ENCODE measurements at places on chromosomes 2 and 18.

DNA sequence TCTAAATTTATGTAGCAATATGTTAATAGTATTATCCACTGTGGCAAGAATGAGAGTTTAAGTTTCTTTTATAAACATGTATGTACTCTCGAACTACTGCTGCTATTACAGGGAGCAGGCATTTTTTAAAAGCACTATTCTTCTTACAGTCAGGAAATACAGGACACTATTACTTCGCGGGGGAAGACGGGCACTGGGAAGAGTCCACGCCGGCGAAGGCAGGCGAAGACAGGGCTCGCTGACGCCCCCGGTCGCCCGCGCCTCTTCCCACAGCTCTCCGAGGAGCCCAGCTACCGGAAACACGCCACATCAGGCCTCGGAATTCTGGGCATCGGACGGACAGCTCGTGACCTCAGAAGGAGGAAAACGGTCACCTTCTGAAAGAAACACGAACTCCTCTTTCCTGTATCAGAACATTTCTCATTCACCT is 90.2 kb downstream of the FAM161A start:
- DNase-seq = no peak
- peak overlapping the region; percentile 96 for H3K27ac ChIP-seq
- H3K4me1 ChIP-seq = peaks cover 15% of the 10 kb centered on the region
- peaks cover 14% of the 10 kb centered on the region for H3K27me3 ChIP-seq

DNA sequence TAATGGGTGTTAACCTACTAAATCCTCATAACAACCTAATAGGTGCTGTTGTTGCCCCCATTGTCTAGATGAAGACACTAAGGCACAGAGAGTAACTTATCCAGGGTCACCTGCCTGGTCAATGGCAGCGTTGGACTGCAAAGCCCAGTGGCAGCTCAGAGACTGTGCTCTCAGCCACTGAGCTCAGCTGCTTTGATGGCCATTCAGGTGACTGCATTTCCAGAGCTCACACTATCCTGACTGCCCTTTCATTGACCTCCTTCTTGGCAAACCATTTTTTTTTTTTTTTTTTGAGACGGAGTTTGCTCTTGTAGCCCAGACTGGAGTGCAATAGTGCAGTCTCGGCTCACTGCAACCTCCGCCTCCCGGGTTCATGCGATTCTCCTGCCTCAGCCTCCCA is 115.2 kb downstream of the MAPK4 start:
- H3K4me3 ChIP-seq = no peak overlapping the region
- no peak overlapping the region for H3K27ac ChIP-seq
- H3K4me1 ChIP-seq = no peaks in the 10 kb centered on the region
- no peaks in the 10 kb centered on the region for H3K27me3 ChIP-seq

GRCh38 chr2:200318940-200319435 is 12.5 kb downstream of the SPATS2L start:
- H3K27ac ChIP-seq = no peak overlapping the region
- H3K27me3 ChIP-seq = no peaks in the 10 kb centered on the region
- no peak overlapping the region for H3K4me3 ChIP-seq
- no peaks in the 10 kb centered on the region for H3K36me3 ChIP-seq

GRCh38 chr2:173593109-173593508 is 238.4 kb downstream of the CDCA7 start:
- no peak for DNase-seq
- peaks cover 3% of the 10 kb centered on the region for H3K27me3 ChIP-seq
- H3K27ac ChIP-seq = no peak overlapping the region
- H3K4me1 ChIP-seq = no peaks in the 10 kb centered on the region

- no peak for DNase-seq
- no peak overlapping the region for H3K4me3 ChIP-seq
- peaks cover 3% of the 10 kb centered on the region for H3K36me3 ChIP-seq
- H3K27ac ChIP-seq = no peak overlapping the region
- no peaks in the 10 kb centered on the region for H3K4me1 ChIP-seq
Measured at GRCh38 chr2:241410739-241411176, 54.7 kb downstream of the FARP2 start.

GRCh38 chr18:36675076-36675475 is 153.7 kb downstream of the TPGS2 start:
- no peak overlapping the region for H3K4me3 ChIP-seq
- H3K27me3 ChIP-seq = peaks cover 18% of the 10 kb centered on the region
- no peaks in the 10 kb centered on the region for H3K4me1 ChIP-seq
- DNase-seq = no peak
- no peak overlapping the region for H3K27ac ChIP-seq

GRCh38 chr2:113190871-113191270 is 17.1 kb downstream of the PSD4 start:
- peaks cover 68% of the 10 kb centered on the region for H3K4me1 ChIP-seq
- no peak for DNase-seq
- H3K27ac ChIP-seq = peak overlapping the region; percentile 24
- no peak overlapping the region for H3K4me3 ChIP-seq
- H3K36me3 ChIP-seq = peaks cover 75% of the 10 kb centered on the region

DNA sequence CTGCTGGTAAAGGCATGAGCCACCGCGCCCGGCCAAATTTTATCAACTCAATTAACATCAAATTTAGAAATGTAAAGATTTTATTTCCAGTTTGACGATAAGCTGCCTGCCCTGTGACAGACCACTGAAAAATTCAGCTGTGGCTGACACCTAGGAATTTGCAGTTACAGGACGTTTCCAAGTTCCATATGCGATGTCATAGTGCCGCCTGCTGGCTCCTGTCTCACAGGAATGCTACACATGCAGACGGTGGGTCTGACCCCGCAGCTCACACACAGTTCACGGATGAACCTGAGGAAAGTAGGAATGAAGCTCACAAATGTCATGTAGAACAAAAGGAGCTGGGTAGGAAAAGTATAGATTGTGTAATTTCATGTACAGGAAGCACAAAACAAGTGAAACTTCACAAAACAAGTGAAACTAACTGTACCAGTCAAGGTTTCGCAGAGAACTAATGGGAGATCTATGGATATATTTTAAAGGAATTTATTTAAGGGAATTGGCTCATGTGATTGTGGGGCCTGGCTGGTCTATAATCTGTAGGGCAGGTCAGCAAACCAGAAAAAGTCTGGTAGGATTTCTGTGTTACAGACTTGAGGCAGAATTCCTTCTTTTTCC is 13.2 kb upstream of the SEH1L start:
- no peak overlapping the region for H3K4me3 ChIP-seq
- H3K27me3 ChIP-seq = peaks cover 22% of the 10 kb centered on the region
- H3K27ac ChIP-seq = no peak overlapping the region
- H3K4me1 ChIP-seq = peaks cover 3% of the 10 kb centered on the region
- H3K36me3 ChIP-seq = no peaks in the 10 kb centered on the region
- DNase-seq = peak; percentile 86

GRCh38 chr2:161238560-161239325 is 69.5 kb upstream of the PSMD14 start:
- H3K4me3 ChIP-seq = peak overlapping the region; percentile 87
- H3K36me3 ChIP-seq = peaks cover 13% of the 10 kb centered on the region
- H3K27me3 ChIP-seq = peaks cover 11% of the 10 kb centered on the region

Measured in activated naive CD4-positive, alpha-beta T cell treated with anti-CD3 and anti-CD28 coated beads, Interleukin-2, amount 10 ng/mL, durations not matched to agents 7 days and 5 days (primary cell).